ENCODE measurements at places on chromosomes 11 and 22.

- H3K27ac ChIP-seq = no peak overlapping the region
- DNase-seq = no peak
- H3K27me3 ChIP-seq = no peaks in the 10 kb centered on the region
Observed at GRCh38 chr11:12499071-12499470, 121.7 kb downstream of the PARVA start.

DNA sequence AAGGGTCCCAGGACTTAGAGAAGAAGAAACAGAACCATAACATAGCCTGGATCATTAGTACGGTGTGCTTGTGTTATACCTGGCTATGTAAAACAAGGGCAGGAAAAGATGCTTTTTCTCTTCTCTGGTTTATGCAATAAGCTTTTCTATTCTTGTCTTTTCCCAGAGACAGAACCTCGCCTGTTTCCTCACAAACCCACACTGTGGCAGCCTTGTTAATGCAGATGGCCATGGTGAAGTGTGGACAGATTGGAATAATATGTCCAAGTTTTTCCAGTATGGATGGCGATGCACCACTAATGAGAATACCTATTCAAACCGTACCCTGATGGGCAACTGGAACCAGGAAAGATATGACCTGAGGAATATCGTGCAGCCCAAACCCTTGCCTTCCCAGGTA, 2.9 kb downstream of the CFAP68 start:
- no peaks in the 10 kb centered on the region for H3K36me3 ChIP-seq
- no peak for DNase-seq
- H3K4me3 ChIP-seq = no peak overlapping the region
- H3K4me1 ChIP-seq = peaks cover 6% of the 10 kb centered on the region
- no peaks in the 10 kb centered on the region for H3K27me3 ChIP-seq
- H3K27ac ChIP-seq = no peak overlapping the region

DNA sequence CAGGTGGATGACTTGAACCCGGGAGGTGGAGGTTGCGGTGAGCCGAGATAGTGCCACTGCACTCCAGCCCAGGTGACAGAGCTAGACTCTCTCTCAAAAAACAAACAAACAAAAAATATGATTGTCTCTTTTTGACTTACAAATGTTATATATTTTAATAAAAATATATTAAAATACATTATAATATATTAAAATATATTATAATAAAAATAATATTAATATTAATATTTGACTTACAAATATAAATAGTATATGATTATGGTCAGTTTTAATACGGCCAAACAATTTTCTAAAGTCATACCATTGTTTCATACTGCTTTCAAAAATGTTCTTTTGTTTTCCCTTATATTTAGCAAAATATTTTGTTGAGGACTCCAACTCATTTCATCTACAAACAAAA, 27.2 kb upstream of the DDX6 start:
- peaks cover 8% of the 10 kb centered on the region for H3K4me1 ChIP-seq
- no peaks in the 10 kb centered on the region for H3K27me3 ChIP-seq
- no peak for DNase-seq
- no peaks in the 10 kb centered on the region for H3K36me3 ChIP-seq

- DNase-seq = no peak
- H3K27ac ChIP-seq = no peak overlapping the region
- no peaks in the 10 kb centered on the region for H3K27me3 ChIP-seq
- H3K4me1 ChIP-seq = peaks cover 23% of the 10 kb centered on the region
Observed at GRCh38 chr11:44823868-44824267, 97.1 kb downstream of the TSPAN18 start.

DNA sequence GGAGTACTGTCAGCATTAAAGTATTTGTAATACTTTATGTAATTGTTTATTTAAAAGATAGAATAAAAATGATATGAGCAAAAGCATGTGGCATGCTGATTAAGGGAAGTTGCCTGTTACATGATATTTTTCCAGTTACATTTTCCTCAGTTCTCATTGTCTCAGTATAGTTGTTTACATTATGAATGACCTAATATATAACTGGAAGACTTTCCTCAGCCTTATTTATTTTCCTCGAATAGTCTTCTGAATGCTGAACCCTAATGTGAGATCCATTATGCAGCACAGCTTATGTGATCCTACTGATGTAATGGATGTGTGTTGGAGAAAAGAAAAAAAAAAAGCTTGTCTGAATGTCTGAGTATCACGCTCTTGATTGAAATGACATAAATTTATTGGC, 95.5 kb downstream of the LUZP2 start:
- no peak overlapping the region for H3K27ac ChIP-seq
- H3K27me3 ChIP-seq = no peaks in the 10 kb centered on the region
- H3K4me1 ChIP-seq = peaks cover 3% of the 10 kb centered on the region
- no peak for DNase-seq
- H3K36me3 ChIP-seq = no peaks in the 10 kb centered on the region

GRCh38 chr11:81585390-81585933, 1148.2 kb downstream of the FAM181B start:
- H3K4me3 ChIP-seq = no peak overlapping the region
- no peaks in the 10 kb centered on the region for H3K27me3 ChIP-seq
- H3K27ac ChIP-seq = no peak overlapping the region
- H3K36me3 ChIP-seq = no peaks in the 10 kb centered on the region
- DNase-seq = no peak

DNA sequence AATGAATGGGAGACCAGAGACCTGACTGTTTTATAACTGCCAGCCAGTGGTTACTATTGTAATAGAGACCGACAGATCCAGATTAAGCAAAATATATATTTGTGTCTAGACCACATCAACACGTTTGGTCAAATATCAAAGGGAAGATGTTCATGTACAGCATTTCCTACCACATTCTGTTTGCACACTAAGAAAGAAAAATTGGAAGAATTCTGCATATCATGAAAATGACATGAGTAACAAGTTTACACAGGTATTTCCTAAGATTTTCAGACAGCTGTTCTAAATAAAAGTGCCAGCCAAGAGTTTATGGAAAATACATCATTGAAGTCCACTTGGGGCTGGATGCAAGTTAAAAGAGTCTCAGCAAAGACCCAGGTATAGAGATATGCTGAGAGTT, 145.5 kb upstream of the ANO3 start:
- no peaks in the 10 kb centered on the region for H3K36me3 ChIP-seq
- no peak for DNase-seq
- H3K4me3 ChIP-seq = no peak overlapping the region
- H3K27ac ChIP-seq = no peak overlapping the region

GRCh38 chr11:78414321-78415051, 3.1 kb downstream of the GAB2 start:
- no peak for DNase-seq
- no peak overlapping the region for H3K4me3 ChIP-seq
- no peaks in the 10 kb centered on the region for H3K36me3 ChIP-seq
- H3K27me3 ChIP-seq = no peaks in the 10 kb centered on the region

- no peaks in the 10 kb centered on the region for H3K36me3 ChIP-seq
- H3K4me1 ChIP-seq = peaks cover 33% of the 10 kb centered on the region
- H3K4me3 ChIP-seq = no peak overlapping the region
Observed at GRCh38 chr11:2931771-2932738, 2.8 kb upstream of the PHLDA2 start.

DNA sequence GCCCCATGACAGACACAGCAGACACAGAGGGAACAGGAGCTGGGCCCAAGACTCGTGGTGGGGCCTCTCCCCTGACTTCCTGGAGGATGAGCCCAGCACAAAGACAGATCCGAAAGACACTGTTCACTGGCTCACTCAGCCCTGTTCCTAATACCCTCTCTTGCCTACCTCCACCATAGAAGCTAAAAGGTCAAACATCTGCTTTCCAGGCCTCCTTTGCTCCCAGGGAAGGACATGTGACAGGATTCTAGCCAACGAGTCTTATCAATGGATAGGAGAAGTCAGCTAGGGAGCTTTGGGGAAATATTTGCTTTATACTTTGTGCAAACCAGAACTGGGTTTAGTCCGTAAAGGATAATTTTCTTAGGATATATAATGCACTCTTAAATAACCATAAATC, 8.4 kb upstream of the CLMP start:
- no peaks in the 10 kb centered on the region for H3K4me1 ChIP-seq
- H3K36me3 ChIP-seq = no peaks in the 10 kb centered on the region
- H3K27ac ChIP-seq = peak overlapping the region; percentile 31
- DNase-seq = no peak

DNA sequence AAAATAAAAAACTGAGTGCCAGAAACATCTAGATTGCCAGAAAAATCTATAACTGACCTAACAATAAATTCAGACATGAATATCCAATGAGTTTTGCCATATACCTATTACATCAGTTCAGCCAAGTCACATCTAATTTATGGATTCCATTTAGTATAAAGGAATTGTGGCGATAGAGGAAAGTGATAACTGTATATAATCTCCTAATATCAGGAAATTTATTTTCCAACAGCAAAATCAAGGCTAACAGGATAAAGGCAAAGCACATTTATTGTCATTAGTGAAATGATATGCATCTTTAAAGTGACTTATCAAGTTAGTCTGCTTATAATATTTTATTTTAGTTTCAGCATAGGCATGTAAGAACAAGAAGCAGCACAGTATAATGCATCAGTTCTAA, 298.2 kb upstream of the PITPNB start:
- no peak overlapping the region for H3K27ac ChIP-seq
- no peaks in the 10 kb centered on the region for H3K27me3 ChIP-seq
- H3K4me1 ChIP-seq = peaks cover 7% of the 10 kb centered on the region
- DNase-seq = no peak
- no peak overlapping the region for H3K4me3 ChIP-seq

DNA sequence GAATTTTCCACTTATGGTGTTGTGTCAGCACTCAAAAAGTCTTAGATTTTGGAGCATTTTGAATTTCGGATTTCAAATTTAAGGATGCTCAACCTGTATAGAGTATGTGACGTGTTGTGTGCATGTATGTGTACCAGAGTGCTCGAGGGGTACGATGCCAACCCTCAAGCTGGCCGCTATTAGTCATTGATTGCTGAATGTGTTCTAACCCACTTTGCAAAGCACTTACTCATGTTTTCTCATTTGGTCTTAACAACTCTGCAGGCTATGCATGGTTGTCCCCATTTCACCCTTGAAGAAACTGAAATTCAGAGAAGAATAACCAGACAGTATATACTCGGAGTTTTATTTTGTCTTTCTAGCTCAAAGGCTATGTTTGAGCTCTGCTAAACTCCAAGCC, 196.4 kb upstream of the TENM4 start:
- no peaks in the 10 kb centered on the region for H3K27me3 ChIP-seq
- H3K36me3 ChIP-seq = no peaks in the 10 kb centered on the region
- H3K27ac ChIP-seq = no peak overlapping the region

GRCh38 chr22:49604732-49605302, 222.9 kb downstream of the BRD1 start:
- no peak overlapping the region for H3K4me3 ChIP-seq
- H3K36me3 ChIP-seq = no peaks in the 10 kb centered on the region
- DNase-seq = no peak

DNA sequence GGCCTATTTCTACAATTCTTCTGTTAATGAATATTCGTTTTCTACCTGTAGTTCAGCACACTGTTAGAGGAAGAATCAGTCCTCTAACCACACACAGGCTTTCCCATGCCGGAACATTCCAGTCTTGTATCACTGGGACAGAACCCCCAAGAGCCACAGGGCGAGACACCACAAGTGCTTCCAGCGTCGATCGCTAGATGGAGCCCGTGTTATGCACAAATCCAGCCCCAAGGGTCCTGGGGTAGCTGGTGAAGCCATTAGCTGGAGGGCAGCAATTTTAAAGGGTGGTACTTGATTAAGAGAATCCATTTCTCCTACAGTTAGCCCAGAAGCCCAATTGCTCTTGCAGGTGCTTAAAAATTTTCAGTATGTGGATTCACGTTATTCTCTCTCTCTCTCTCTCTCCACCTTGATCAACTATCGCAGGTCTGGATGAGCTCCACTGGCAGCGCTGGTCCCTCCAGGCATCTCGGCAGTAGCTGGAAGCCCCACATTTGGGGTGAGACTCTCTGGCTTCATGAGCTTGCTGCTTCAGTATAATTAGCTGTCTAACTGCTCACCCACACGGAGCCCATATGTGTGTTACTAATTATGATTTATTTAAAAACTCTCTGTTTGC, 148.2 kb upstream of the SNX19 start:
- H3K36me3 ChIP-seq = no peaks in the 10 kb centered on the region
- H3K4me3 ChIP-seq = no peak overlapping the region
- H3K27me3 ChIP-seq = no peaks in the 10 kb centered on the region
- no peaks in the 10 kb centered on the region for H3K4me1 ChIP-seq
- no peak for DNase-seq

GRCh38 chr11:74746868-74747267, 1.8 kb upstream of the RNF169 start:
- peaks cover 40% of the 10 kb centered on the region for H3K4me1 ChIP-seq
- no peak overlapping the region for H3K4me3 ChIP-seq
- no peaks in the 10 kb centered on the region for H3K27me3 ChIP-seq

DNA sequence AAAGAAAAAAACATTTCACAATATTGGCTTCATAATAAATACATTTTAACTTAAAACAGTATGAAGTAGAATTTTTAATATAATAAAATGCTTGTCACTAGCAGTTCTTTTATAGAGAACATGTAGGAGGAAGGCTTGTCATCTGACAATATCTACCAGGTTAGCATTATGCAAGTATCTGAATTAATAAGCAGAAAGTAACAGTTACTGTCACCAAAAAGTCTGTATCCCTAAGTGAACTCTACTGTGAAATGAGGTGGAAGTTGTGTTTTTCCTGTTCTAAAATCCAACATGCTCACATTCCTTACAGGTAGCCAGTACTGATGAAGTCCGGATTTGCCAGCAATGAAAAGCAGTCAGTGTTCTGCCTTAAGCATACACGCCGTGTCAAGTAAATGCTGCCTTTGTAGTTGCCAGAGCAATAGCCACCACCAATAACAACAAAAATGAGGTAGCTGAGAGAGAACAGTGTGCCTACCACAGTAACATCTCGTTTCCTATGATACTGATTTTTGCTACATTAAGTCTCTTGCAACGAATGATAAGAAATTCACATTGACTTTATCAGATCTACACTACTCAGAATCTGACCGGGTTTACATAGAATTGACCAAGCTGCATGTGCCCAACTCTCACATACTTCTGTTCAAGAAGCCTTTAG, 95.5 kb downstream of the SIK3 start:
- no peaks in the 10 kb centered on the region for H3K36me3 ChIP-seq
- no peak overlapping the region for H3K4me3 ChIP-seq

- DNase-seq = no peak
- no peak overlapping the region for H3K27ac ChIP-seq
- no peak overlapping the region for H3K4me3 ChIP-seq
- H3K36me3 ChIP-seq = no peaks in the 10 kb centered on the region
- no peaks in the 10 kb centered on the region for H3K4me1 ChIP-seq
Observed at GRCh38 chr11:118851970-118852369, 31.7 kb upstream of the CXCR5 start.

DNA sequence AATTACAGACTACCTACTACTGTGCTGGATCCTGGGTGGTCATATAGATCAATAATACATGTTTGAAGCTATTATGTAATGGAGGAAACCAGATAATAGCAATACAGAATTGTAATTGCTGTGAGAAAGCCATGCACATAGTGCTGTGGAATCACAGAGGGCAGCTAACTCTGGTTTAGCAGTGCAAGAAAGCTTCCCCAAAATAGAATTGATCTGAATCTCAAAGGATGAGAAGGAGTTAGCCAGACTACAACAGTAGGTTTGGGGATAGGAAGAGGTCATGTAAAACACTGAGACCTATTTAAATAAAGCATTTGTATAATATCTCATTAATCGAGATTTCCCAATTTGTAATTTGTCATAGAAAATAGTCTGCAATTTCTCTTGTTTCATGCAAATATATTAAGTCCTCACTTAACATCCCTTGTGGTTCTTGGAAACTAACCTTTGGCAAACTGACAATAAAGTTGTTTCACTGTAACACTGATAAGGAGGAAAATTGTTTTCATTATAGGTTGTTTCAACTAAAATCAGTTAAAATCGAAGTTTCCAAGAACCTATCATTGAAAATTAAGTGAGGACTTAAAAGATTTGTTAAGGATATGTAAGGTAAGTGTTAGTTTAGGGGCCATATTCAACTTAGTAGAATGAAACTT, 7.6 kb downstream of the C11orf58 start:
- H3K27ac ChIP-seq = no peak overlapping the region
- H3K27me3 ChIP-seq = no peaks in the 10 kb centered on the region
- DNase-seq = no peak
- no peaks in the 10 kb centered on the region for H3K36me3 ChIP-seq
- peaks cover 12% of the 10 kb centered on the region for H3K4me1 ChIP-seq
